ENCODE measurements at places on chromosomes 7 and 10.

GRCh38 chr7:122532406-122533269, 166.3 kb downstream of the RNF133 start:
- DNase-seq = no peak

DNA sequence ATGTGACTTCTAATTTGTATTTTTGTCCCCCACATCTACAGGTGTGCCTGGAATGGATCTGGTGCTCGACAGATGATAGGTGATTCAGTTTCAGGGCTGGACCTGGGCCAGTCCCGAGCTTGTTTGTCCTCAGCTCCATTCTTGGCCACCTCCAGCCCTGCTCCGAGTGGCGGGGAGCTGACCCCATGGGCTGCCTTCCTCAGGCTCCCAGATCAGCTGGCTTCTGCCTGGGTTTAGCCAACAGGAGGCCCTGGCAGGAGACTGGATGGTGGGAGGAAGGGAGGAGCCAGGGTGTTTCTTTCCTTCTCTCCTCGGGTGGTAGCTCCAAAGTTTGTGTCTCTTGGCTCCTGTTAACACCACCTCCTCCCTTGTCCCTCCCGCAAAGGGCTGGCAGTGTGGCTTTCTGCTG, 75.2 kb downstream of the CDH23 start:
- no peak for DNase-seq

DNA sequence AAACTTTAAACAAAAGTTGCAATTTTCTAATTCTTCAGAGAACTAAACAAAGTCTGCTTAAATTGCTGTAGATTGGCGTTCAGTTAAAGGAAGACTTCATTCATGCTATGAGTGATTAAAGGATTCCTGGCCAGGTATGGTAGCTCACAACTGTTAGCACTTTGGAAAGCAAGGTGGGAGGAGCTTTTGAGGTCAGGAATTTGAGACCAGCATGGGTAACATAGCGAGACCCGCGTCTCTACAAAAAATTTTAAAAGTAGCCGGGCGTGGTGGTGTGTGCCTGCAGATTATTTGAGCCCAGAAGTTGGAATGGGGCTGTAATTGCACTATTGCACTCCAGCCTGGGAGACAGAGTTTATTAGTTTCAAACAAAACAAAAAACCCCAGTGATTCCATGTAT, 13.5 kb upstream of the SCRN1 start:
- no peak for DNase-seq

DNA sequence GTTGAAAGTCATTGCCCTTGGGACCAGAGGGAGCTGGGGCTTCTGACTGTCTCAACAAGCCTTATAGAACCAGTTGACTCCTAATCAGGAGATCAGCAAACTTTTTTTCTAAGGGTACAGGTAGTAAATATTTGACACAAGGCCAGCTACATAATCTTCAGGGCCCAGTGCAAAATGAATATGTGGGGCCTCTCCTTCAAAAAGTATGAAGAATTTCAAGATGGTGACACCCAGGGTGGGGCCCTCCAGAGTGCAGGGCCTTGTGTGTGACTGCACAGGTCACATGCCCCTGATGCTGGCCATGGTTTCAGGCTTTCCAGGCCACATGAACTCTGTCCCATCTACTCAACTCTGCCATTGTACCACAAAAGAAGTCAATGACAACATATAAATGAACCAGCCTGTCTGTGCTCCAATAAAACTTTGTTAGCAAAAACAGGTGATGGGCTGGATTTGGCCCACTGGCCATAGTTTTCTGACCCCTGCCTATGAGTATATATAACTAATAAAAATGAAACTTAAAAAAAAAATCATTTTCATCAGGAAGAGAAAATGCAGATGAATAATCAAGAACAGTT, 6.1 kb downstream of the MMRN2 start:
- DNase-seq = no peak

- no peak for DNase-seq
Measured at GRCh38 chr7:70937424-70937823, 194.5 kb upstream of the GALNT17 start.

- no peak for DNase-seq
Measured at GRCh38 chr10:50453940-50454339, 169.8 kb downstream of the SGMS1 start.

GRCh38 chr7:45691155-45691656, 117.0 kb downstream of the ADCY1 start:
- no peak for DNase-seq

DNA sequence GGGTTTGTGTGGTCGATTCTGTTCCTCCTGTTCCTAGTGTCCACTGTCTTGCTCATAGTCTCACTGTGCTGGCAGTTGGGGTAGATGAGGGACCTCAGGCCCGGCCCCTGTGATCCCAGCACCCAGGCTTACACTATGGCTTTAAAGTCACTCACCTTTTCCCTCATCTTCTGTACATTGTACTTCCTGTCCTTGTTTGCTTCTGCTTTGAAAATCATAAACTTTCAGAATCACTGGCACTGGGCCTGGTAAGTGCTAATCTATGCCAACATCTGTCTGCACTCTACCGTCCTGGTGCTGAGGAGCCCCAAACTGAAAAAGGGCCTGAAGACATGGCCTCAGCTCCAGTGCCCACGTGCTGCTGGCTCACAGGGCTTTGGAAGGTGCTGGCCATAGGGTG, 5.7 kb upstream of the TAS2R60 start:
- DNase-seq = no peak

- no peak for DNase-seq
Measured at GRCh38 chr10:13019280-13019679, 17.8 kb upstream of the CCDC3 start.

- DNase-seq = no peak
Measured at GRCh38 chr7:89477991-89478390, 676.3 kb upstream of the STEAP1 start.

DNA sequence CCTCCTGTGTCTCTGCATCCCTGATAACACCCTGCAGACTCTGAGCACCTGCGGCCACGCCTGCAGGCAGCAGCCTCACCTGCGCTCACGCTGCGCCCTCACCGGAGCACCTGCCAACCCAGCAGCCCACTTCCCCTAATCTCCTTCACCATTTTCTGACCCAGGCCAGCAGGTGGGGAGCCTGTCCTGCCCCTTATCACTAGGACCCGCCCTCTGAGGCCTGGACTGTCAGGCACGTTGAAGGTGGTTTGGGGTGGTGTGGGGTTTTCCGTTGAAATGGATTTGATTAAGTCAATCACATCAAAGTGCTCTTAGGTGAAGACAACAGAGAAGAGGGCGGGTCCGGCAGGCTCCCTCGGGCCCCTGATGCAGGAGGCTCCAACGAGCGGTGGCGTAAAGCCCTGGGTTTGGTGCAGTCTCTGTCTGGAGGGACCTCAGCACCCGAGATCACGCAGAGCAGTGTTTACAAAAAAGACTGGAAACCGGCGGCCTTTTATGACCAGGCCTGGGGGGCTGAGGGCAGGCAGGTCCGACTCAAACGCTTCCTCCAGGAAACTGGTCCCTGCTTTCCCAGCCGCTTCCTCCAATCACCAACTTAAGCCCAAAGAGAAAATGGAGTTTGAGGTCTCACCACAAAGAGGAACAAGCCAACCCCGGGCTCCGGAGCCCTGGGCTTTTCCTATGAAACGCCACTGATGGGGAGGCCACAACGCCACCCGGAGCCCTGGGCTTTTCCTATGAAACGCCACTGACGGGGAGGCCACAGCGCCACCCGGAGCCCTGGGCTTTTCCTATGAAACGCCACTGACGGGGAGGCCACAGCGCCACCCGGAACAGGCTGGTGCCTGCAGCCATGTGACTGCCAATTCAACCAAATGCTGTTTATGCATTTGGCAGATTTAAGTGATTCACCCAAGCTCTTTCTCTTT, 45.5 kb downstream of the DPYSL4 start:
- no peak for DNase-seq

DNA sequence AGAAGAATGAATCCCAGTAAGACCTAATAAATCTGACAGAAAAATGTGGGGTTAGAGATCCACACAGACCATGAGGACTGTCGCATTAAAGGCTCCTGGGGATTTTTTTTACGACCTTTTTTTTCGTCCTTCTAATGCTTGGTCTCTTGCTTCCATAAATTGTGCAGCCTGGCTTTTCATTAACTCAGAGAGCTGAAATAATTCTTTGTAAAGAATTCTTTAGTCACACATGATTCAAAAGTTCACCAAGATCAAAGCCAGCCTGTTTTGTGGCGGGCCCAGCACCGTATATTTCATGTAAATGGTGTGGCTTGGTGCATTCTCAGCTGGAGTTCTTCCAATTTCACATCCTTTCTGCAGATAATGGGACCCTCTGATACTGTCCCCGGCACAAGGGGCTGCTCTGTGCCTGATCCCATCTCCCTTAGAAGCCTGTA, 206.6 kb upstream of the BMPER start:
- no peak for DNase-seq

- DNase-seq = no peak
Measured at GRCh38 chr10:20811131-20811530, 86.0 kb downstream of the NEBL start.

DNA sequence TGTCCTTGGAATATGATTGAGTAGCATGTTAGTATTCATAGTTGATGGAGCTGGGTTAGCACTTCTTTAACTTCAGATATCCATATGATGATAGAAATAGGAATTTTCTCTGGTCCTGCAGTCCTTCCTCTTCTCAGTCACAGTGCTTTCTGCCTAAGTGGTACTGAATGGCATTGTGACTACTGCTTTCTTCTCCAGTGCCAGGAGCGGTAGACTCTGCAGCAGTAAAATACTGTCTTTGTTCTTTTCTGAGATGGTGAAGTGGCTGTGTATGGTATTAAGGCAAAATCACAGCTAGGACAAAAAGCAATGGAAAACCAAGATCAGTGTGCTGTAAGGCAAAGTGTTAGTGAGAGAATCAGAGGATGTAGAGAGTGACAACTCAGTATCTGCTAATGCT, 46.6 kb downstream of the C1GALT1 start:
- no peak for DNase-seq

DNA sequence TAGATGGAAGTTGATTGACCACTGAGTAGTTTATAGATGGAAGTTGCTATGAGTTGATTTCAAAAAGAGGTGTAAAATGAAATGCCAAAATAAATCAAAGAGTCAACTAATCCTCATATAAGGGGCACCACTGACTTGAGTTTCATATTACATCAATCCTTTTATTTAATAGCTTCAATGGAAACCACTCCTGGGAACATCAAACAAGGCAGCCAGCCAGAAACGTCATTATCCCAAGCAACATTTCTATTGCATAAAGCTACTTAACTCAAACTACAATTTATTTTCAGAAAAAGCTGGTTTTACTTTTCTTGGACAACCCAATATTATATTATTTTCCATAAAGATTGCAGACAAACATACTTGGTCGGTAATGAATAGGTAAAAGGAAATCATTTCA, 162.1 kb downstream of the TSPAN12 start:
- DNase-seq = no peak

- DNase-seq = no peak
Measured at GRCh38 chr7:40800771-40801170, 666.0 kb downstream of the SUGCT start.

- DNase-seq = no peak
Measured at GRCh38 chr10:48496831-48497779, 107.8 kb downstream of the ARHGAP22 start.

DNA sequence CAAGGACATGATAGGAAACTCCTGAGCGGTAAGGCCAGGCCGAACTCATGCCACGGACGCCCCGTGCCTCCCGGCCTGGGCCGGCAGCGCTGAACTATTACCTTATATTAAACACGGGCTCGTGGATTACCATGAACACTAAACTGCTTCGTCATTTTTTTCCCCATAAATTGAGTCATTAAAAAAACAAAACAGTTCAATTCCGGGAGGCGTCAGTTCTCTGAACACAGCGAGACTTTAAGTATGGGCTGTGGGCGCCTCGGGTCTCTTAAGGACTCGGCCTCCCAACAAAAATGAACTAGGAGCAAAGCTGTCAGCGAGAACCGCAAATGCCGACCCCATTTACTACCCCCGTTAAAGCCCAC, 519 bp downstream of the PITRM1 start:
- no peak for DNase-seq

DNA sequence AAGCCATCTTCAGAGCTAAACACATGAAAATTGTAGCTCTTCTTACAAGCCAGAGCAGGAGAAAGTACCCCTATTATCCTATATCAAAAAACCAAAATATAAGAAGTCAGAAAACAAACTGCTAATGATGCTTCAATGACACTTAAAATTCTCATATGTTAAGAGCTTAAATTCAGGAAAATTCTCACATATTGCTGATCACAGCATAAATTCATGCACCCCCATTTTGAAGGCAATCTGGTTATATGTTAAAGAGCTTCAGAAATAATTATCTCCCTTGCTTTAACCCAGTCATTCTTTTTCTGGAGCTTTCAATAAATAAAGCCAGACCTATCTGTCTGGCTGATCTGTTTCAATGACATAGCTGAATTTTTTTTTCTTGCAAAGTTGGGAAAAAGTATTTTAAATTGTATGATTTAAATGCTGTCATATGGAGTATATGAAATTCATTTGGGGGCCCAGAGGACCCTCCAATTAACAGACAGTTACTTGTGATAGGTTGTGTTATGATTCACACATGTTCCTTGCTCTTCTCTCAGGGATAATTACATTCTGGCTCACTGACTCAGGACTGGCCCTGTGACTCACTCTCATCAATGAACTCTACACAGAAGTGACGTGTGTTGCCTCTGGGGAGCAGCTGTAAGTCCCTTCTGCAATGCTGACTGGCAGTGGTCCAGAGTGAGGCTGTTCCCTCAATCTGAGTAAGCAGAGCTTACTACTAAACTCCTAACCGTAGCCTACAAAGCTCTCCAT, 85.2 kb downstream of the HGF start:
- no peak for DNase-seq

GRCh38 chr10:129552119-129552518, 85.1 kb downstream of the MGMT start:
- no peak for DNase-seq

GRCh38 chr10:107689323-107689722, 524.8 kb upstream of the SORCS1 start:
- DNase-seq = no peak

DNA sequence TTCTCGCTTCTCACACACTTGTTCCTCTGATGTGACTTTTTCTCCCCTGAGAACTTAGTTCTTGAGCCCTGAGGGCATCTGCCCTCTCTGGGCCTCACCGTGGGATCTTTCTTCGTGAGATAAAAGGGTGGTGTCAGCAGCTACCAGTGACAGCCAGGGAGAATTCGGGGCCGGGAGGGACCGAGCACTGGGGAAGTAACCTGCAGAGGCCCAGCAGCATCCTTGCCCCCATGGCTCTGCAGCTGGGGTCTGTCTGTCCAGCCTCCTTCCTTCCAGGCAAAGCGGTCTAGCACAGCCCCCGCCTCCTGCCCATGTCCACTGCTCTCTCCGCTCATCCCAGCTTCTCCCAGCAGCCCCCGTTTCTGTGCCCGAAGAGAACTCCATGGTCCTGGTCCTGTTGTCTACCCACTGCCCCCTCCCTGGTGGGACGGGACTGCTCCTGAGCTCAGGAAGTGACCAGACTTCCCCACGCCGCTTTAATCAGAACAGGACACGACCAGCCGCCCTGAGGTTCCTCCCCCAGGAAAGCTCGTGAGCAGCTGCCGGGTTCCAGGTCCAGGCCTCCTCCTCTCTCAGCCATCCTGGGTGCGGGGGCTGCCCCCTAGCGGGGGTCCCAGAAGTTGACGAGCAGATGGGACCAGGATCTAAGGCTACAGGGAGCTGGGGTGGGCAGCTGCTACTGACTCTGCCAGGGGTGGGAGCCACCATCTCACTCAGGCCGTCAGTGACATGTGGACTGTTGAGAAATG, 187.5 kb downstream of the WDR37 start:
- no peak for DNase-seq
